ENCODE measurements at places on chromosomes 16 and 17.
A peak's percentile ranks its signal among the peaks of the same experiment; 100 is the strongest.

DNA sequence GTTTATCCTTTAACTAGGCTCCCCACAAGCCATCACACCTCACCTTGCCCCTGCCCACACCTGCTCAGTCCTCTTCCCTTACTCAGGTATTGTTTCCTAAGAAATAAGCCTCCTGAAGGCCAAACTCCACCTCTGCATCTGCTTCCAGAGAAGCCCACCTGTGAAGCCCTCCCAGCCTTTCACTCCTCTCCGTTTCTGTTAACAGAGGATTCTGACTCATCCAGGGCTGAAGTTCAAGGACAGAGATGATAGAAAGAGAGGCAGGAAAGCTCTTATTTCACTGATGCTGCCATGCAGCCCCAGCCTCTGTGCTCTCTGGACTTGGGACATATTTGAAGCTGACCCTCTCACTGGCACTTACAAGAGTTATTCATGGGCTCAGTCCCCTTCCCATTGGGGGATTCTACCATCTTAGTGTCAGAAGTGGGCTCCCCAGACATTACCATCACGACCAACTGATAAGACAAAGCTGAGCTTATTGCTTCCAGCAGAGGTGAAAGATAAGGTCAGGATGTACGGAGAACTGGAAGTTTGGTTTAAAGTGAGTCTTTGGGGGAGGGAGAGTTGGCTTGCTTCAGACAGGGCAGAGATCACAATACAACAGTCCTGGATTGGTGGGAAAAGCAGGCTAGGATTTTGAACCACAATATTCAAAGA is 35.3 kb upstream of the XYLT2 start:
- no peak for DNase-seq

DNA sequence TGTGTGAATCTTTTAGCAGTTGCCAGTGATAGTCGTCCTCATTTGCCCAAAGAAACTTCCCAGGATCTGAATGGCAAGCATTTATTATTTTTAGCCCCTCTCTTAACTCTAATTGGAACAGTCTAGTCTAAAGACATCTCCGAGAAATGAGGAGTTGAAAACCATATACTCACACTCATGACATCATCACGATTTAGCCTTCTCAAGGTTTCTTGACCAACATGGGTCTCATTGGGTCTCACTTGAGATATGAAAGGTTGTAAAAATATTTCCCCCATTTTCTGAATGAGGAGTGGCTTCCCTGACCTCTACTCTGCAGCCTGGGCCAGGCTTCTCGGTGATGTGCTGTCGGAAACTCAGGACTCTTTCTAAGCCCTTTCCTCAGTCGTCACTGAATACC is 37.1 kb upstream of the CACNG1 start:
- no peak for DNase-seq

GRCh38 chr17:67488768-67489167 is 111.7 kb downstream of the PITPNC1 start:
- no peak for DNase-seq

- no peak for DNase-seq
Measured at GRCh38 chr17:47990962-47991731, 20.2 kb downstream of the CDK5RAP3 start.

DNA sequence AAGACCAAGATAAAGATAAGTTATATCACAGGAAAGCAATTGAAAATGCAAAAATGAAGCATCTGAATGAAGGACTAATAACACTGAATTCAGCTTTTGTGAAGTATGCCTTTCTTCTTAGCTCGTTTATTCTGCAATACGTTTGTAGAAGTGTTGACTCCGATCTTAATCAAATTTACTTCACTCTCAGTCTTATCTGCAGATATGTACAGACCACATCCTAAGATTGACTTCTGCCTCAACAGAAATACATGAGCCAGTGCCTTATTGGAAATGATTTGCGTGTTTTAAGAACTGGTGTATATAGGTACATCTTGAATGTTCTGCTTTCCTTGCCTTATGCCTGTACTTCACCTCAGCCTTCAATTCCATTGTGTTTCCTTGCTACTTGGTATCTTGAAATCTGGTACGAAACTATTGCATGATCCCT is 1.3 kb downstream of the ATF7IP2 start:
- DNase-seq: no peak

- DNase-seq: peak; percentile 38
Measured at GRCh38 chr17:82848022-82848592, 8.3 kb upstream of the ZNF750 start.

- DNase-seq: no peak
Measured at GRCh38 chr16:87469169-87469568, 23.7 kb downstream of the ZCCHC14 start.

DNA sequence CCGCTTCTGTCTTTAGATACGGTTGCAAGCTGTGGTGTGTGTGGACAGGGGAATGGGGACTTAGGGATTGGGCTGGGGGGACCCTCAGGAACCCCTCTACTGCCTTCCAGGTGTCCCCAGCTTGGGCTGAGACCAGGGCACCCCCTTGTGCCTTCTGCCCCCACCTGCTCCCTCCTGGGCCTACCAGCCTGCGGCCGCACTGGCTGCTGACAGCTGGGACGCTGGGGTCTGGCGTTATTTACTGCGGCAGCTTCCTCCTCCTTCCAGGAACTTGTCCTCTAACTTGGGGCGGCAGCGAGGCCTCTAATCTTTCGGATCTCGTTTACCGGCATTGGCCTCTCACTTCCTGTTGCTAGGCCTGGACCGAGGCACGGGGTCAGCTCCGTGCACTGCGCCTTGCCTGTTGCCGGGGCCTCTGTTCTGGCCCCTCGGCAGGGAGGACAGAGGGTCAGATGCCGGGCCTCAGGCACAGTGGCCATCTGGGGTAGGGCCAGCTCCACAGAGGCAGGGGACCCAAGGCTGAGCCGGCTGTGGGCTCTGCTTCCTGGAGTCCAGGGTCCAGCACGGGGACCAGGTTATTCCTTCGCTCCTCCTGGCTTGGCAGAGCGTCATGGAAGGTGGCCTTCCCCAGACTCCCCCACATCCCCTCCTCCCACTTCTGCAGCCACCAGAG is 31.8 kb downstream of the TMEM235 start:
- DNase-seq: no peak

- DNase-seq: no peak
Measured at GRCh38 chr16:17173281-17173680, 297.5 kb downstream of the XYLT1 start.

DNA sequence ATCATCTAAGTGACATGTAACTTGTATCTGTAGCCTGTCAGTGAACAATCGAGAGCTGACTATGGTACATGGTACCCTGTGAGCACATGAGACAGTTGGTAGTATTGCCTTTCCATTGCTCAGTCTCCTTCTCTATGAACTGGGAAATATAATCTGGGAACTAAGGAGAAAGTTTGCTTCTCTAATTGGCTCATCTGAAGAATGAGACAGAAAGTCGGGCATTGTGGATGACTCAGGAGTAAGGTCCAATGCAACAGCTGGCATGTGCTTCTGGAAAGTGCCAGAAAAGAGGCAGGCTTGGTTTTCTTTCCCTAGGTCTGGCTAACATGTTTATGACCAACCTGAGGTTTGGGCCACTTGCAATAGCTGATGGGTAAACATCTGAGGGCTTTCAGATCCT is 51.9 kb downstream of the ZZEF1 start:
- no peak for DNase-seq

DNA sequence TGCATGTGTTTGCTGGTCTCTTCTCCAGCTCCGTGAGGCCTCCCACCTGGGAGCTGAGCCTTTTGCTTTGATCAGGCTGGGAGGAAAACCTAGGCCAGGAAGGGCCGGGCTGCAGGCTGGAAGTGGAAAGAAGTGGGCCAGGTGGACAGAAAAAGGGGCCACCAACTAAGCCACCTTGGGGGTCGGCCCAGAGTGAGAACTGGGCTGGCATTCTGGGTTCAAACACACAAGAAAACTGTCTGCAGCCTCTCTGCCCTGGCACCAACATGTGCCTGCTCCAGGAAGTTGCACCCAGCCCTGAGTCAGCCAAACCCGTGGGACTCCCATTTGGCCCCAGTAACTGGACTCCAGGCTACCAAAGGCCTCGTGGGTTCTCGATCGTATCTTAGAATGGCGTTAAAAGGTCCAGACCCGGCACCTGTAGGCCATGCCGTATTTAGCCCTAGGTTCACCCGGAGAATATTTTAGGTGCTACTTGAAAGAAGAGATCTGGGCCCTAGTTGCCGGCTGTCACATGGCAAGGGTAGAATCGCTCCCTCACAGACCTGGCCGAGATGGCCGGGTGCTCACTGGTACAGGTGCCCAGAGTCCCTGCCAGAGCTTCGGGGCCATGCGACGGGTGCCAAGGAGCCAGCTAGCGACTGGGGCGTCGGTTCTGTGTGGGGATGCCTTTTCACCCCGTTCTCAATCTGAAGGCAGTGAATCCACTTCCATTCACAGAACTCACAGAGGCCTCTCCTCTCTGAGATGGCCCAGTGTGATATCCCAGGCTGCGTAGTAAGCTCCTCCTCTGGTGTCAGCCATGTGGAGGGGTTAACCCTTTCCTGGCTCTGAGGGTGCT is 236.6 kb downstream of the MRTFB start:
- no peak for DNase-seq

DNA sequence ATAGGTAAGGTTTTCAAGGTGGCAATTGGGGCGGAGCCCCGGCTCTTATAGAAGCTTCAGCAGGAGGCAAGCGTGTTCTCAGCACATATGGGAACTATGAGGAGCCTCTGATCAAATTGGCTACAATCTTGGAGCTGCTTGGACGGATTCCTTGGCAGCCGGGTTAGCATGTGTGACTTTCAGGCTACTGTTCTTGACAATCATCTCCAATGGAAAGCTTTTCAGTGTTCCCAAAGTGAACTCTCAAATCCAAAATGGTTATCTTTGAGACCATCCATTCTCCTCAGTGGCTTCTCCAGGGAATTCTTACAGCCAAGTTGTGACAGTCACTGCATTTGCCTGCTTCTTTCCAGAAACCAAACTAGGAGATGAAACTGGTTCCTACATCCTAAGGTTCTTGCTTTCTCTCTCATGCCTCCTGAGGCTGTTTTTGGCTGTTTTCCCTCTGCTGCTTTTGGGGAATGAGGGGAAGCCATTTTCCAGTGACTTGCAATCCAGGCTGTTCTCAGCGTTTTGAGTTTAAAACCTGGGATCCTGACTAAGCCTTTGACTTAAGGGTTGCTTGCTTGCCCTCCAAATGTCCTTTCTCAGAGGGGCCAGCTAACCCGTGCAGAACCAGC is 10.9 kb downstream of the HAS3 start:
- DNase-seq: no peak

- no peak for DNase-seq
Measured at GRCh38 chr17:604765-605164, 109.9 kb downstream of the VPS53 start.

DNA sequence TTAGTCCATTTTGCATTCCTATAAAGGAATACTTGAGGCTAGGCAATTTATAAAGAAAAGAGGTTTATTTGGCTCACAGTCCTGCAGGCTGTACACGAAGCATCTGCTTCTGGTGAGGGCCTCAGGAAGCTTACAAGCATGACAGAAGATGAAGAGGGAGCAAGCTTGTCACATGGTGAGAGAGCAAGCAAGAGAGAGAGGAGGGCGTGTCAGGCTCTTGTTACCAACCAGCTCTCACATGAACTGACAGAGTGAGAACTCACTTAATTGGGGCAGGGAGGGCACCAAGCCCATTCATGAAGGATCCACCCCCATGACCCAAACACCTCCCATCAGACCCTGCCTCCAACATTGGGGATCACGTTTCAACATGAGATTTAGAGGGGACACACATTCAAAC is 1.6 kb downstream of the CHCT1 start:
- DNase-seq: no peak

DNA sequence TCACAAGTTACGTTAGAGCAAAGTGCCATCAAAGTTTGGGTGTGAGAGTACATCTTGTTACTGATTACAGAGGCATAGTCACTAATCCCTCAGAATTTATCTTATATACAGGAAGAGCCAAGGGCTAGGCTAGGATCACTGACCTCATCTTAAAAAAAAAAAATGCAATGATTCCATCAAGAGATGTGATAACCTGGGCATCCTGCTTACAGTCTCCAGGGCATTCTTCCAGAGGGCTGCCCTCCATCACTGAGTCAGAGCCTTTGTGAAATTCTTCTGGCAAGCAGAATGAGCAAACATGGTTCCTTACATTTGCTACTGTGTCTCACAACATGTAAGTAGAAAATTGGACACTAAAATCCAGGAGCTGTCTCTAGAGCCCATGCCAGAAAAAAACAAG is 410.6 kb downstream of the ZFHX3 start:
- peak; percentile 23 for DNase-seq

DNA sequence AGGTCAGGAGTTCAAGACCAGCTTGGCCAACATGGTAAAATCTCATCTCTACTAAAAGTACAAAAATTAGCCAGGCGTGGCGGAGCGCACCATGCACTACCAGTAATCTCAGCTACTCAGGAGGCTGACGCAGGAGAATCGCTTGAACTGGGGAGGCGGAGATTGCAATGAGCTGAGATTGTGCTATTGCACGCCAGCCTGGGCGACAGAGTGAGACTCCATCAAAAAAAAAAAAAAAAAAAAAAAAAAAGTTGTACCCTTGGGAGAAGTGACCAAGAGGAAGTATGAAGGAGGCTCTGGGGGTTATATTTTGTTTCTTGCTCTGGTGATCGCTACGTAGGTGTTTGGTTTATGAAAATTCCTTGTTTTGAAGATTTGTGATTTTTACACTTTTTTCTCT is 66.3 kb downstream of the LITAF start:
- no peak for DNase-seq

DNA sequence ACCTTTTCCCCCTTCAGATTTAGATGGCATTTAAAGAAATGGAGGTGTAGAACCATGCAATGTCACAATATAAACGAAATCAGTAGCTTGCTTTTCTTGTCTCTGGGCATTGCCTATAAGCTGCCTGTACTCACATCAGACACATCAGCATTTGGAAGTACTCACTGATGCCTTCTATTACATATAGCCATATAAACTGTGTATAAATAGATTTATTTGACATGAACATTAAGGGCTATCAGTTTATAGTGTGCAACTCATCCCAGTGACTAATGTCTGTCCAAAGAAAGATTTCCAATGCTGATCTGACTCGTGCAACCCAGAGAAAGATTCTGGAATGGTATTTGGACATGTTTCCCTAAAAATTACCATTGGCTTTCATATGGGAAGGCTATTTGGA is 417.9 kb upstream of the MAF start:
- DNase-seq: no peak

- DNase-seq: no peak
Measured at GRCh38 chr17:66450008-66450851, 147.8 kb downstream of the PRKCA start.

DNA sequence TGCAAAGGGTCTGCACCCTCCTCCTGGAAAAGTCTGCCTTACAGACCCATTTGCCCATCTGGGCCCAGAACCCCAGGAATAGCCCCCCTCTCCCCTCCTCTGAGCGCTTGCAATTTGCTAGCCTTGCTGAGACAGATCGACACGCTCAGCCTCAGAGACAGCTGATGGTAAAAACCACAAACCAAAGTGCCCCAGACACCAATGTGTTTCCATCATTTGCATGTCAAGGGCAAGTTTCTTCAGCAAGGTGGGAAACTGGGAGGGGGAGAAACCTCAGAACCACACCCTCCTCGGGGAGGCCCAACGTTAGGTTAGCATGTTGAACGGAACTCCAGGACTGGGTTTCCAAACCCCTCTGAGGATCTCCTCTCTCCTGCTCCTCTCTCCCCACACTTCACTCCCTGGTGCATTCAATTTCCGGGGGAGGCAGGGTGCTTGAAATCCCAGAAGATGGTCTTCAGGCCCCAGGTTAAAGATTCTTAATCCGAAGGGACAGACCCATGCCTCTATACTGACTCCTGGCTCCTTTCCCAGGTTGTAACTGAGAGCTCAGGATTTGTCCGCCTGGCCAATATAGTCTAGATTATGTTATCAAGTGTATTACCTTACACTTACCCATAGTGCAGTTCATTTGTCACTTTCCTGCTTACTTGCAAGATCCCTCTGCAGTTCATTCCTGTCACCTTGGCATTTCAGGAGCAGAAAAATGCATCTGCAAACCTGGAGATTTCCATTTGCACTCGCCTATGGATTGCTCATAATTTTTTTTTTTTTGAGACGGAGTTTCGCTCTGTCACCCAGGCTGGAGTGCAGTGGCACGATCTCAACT is 1.3 kb upstream of the CUEDC1 start:
- DNase-seq: no peak
